Gastrocnemius medialis (tissue), 4 donors: ENCODE measurements at places on chromosomes 4 and X. TPM values are rescaled to one million over a fixed set of nuclear protein-coding genes. Genes with fewer than 3 reads are reported as not detected.

CTAG2 gene
- total RNA-seq: not detected

- H3K4me1 ChIP-seq: no peaks in the 10 kb centered on the region
- H3K27me3 ChIP-seq: no peaks in the 10 kb centered on the region
- DNase-seq: no peak
- H3K27ac ChIP-seq: no peak overlapping the region
- H3K36me3 ChIP-seq: no peaks in the 10 kb centered on the region
These were observed 40.9 kb upstream of the HMX1 start for GRCh38 chr4:8912506-8912905.

DNA sequence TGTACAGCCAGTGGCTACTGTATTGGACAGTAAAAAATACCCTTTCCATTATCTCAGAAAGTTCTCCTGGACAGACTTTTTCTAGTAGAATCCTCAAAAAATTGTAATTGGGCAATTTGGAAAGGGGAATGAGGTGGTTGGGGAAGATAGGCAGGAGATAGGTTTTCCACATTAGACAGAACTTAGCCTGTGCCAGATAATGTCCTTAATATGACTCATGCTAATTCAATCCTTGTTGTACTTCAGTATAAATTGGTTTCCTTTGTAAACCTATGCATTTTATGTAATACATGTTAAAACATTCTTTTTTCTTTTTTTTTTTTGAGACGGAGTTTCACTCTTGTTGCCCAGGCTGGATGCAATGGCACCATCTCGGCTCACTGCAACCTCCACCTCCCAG, 8.9 kb downstream of the EIF4E start:
- H3K4me1 ChIP-seq: peaks cover 8% of the 10 kb centered on the region
- H3K27ac ChIP-seq: no peak overlapping the region
- H3K27me3 ChIP-seq: no peaks in the 10 kb centered on the region
- no peak overlapping the region for H3K4me3 ChIP-seq

DNA sequence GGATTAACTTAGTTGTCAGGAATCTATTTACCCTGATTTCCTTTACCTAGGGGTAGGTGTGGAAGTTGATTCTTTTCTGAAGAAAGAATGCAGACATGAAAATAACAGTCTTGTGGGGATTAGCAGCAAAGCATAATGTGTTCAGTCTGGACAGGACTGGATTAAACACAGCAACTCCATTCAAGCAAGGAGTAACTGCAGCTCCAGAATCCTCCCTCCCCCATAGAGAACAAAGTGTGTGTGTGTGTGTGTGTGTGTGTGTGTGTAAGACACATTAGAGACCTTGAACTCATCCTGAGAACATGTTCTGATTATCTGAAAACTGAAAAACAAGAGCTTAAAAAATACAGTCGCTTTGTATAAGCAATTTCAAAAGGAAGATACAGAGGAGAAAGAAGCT, 9.3 kb downstream of the C4orf54 start:
- peak overlapping the region; percentile 94 for H3K27ac ChIP-seq
- no peaks in the 10 kb centered on the region for H3K36me3 ChIP-seq
- no peak for DNase-seq
- peaks cover 62% of the 10 kb centered on the region for H3K4me1 ChIP-seq

DNA sequence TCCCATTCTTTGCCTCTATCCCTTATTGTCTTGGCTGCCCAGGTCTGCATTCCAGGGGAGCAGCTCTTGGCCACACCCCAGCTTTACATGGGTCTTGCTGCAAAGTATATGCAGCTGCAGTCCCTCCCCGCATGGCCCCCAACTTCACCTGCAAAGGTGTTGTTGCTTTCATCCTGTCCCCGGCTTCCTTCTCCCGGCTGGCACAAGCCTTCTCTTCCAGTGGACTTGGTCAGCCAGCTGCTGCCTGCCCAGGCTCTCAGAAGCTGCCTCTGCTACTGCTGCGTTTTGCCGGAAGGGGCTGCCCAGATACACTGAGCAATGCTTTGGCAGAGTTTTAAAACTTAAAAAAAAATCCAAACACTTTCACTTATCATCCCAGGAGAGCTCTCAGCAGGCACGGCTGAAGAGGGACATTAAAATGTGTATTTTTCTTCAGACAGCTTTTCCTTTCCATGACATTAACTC, 121.2 kb upstream of the PDLIM3 start:
- H3K4me1 ChIP-seq: no peaks in the 10 kb centered on the region
- no peaks in the 10 kb centered on the region for H3K27me3 ChIP-seq
- no peak for DNase-seq
- no peak overlapping the region for H3K27ac ChIP-seq
- peak overlapping the region; percentile 4 for H3K4me3 ChIP-seq

DNA sequence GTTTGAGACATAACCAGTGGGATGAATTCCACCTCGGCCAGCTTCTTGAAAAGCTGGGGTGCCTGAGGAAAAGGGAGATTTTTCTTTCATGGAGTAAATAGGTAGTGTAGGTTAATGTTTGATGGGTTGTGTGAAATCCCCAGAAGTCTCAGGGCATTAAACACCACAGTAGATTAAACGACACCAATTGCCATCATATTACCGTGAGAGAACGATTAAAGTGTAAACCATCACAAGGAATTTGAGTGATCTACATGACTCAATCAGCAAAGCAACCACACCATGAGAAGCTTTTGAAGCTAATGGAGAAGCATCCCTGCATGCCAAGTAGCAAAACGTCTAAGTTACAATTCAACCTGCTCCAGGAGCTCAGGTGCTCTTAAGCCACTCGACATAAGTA, 322.5 kb upstream of the GATB start:
- no peaks in the 10 kb centered on the region for H3K27me3 ChIP-seq
- no peak overlapping the region for H3K4me3 ChIP-seq
- no peaks in the 10 kb centered on the region for H3K36me3 ChIP-seq
- no peak overlapping the region for H3K27ac ChIP-seq
- H3K4me1 ChIP-seq: no peaks in the 10 kb centered on the region

DNA sequence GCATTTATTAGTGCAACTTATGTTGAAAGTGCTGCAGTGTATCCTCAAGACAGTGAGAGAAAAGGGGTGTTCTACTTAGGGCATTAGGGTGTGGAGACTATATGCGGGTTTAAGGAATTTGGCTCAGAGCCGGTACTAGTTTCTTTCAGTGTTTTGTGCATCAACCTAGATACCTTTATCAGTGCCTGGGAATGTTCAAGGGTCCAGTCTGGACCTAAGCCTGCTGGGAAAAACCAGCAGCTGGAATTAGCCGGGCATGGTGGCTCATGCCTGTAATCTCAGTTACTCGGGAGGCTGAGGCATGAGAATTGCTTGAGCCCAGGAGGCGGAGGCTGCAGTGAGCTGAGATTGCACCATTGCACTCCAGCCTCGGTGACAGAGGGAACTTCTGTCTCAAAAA, 7.4 kb downstream of the PHEX start:
- no peaks in the 10 kb centered on the region for H3K27me3 ChIP-seq
- no peak overlapping the region for H3K4me3 ChIP-seq
- DNase-seq: no peak
- H3K4me1 ChIP-seq: no peaks in the 10 kb centered on the region
- no peaks in the 10 kb centered on the region for H3K36me3 ChIP-seq

DNA sequence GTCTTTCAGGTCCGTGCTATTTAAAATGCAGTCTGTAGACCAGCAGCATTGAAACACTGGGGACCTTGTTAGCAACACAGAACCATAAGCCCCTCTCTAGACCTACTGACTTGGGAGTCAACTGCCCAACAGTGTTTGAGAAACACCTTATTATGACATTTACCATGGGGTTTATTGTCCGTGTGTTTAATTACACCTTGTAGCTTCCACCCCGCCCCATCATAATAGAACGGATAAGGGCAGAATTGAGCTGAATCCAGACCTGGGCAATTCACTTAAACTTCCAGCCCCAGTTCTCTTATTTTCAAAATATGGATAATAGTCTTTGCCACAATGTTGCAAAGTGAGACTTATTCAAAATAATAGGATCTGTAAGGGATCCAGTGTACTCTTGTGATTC, 30.6 kb upstream of the CLNK start:
- DNase-seq: no peak
- no peaks in the 10 kb centered on the region for H3K4me1 ChIP-seq
- H3K27ac ChIP-seq: no peak overlapping the region
- no peaks in the 10 kb centered on the region for H3K27me3 ChIP-seq
- no peak overlapping the region for H3K4me3 ChIP-seq
- no peaks in the 10 kb centered on the region for H3K36me3 ChIP-seq

DNA sequence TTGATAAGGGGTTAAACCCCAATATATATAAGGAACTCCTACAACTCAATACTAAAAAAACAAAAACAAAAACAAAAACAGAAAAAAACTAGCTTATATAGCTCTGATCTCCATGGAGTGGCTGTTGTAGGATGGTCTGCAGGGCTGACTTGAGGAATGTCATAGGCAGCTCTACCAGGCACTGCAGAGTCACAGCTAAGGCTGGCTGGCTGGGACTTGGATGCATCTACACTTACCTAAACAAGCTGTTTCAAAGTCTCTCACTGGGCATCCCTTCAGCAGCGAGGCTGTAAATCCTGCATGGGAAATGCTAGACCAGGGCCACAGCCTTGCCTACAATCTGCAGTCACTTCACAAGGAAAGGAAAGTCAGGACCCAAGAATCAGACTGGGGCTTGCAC, 61.3 kb downstream of the HOPX start:
- DNase-seq: no peak
- H3K36me3 ChIP-seq: no peaks in the 10 kb centered on the region
- no peak overlapping the region for H3K4me3 ChIP-seq
- H3K27me3 ChIP-seq: no peaks in the 10 kb centered on the region
- H3K27ac ChIP-seq: no peak overlapping the region
